ENCODE measurements at places on chromosomes 3 and 15.

DNA sequence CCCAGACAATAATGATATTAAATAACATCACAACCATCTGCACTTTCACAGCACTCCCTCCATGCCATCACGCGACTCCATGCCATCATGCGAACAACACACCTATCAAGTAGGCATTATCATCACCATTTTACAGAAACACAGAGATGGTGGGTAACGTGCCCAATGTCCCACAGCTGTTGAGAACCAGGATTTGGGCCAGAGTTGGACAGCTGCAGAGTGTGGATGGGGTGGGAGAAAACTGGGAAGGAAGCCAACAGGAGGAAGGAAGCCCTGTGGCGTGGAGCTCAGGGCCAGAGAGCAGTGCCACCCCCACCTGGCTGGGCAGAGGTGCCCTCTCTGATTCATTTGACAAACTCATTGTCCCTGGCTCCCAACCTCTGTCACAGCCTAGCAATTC lies 29.0 kb downstream of the RBPMS2 start:
- no peak for DNase-seq

DNA sequence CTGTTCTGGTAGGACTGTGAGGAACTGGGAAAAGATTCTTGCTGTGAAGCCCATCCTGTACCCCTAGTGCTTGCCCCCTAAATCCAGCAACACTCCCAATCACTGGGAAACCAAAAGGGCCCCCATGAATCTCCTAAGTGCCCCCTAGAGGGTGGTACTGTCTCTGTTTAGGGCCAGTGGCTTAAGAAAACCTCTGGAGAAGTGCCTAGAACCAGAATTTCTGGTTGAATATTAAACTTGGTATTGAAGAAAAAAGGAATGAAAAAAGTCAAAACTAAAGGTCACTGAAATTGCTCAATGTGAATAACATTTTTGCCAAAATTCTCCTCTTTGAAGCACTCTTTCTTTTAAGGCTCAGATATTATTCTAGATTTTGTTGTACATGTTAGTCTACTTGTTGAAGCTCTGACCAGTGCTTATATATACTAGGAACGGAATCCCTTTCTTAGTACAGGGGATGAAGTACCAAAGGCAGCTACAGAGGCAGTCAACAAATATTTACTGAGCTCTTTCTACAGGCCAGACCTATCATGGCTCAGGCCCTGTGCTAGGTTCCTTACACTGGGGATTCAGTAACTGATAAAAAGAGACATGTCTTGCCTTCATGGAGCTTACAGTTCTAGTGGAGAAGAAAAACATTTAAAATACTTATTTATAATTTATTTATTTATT lies 138.8 kb downstream of the MYLK start:
- DNase-seq, result no peak

GRCh38 chr15:59689626-59690236 lies 611 bp upstream of the BNIP2 start:
- DNase-seq, result peak; percentile 81

GRCh38 chr3:124209426-124209825 lies 217.5 kb upstream of the ROPN1 start:
- no peak for DNase-seq

- no peak for DNase-seq
These were observed 90.3 kb upstream of the SUCLG2 start for GRCh38 chr3:67744699-67745098.

DNA sequence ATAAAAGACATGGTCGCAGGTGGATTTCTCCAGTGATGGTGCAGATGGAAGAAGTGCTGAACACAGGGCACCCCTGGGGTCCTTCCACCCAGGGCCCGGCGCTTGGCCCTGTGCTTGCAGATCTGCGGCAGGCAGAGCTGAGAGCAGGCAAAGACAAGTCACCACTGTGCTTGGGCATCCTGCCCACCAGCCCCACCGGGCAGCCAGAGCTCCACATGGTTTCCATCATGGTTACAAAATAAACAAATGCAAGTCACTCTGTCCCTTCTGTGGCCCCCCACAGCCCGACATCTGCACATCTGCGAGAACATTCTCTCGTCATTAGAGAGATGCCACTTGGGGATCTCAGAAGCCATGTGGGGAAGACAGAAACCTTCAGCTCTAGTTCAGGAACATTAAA lies 37.6 kb upstream of the SFMBT1 start:
- no peak for DNase-seq

DNA sequence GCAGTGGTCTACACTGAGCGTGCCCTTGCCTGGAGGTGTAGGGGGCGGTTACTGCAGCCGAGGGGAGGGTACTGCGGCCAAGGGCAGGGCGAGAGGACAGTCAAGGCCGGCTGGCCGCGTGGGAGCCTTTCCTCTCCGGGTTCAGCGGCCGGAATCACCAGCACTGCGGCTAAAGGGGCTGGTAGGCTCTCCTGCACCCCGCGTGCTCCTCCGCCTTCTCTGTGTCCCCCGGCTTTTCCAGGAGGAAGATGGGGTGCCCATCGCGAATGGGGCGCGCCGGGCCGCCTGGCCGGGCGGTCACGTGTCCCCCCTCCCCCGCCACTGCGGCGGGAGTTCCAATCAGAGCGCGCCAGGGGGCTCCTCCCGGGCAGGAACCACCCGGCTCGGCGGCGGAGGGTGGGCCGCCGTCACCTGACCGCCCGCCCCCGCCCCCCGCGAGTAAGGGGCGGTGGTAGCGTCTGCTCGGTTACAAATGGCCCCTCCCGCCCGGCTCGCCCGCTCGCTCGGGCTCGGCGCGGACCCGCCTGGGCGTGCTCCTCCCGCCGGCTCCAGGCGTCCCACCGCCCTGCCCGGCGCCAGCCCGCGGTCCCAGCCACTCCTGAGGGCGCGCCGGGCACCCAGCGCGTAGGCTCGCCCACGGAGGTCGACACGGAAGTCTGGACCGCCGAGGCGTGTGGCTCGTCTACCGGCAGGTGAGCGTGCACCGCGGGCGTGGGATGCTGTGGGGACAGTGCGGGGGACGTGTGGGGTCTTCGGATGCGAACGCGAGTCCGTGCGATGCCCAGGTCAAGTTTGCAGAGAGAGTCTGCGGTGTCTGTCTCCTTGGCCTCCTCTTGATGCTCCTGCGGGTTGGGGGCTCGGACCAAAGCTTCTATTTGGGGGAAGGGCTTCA lies 242.6 kb upstream of the TOPAZ1 start:
- DNase-seq, result no peak

DNA sequence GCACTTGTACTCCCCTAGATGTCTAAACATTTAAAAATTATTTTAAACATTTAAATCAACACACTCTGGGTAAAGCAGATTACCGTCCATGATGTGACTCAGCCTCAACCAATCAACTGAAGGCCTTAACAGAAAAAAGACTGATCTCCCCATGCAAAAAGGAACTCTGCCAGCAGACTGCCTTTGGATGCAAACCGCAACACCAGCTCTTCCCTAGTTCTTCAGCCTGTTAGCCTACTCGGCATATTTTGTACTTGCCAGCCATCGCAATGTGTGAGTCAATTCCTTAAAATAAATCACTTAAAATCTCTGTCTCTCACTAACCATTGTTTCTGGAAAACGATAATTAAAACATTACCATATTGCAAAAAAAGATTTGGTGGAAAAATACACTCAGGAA lies 375.9 kb downstream of the RSL24D1 start:
- DNase-seq, result no peak

GRCh38 chr3:52053307-52054304 lies 2.8 kb downstream of the DUSP7 start:
- DNase-seq, result no peak

- no peak for DNase-seq
These were observed 165.6 kb downstream of the LRRK1 start for GRCh38 chr15:101084801-101085200.

- no peak for DNase-seq
These were observed 70.5 kb downstream of the ERC2 start for GRCh38 chr3:56397798-56398197.

DNA sequence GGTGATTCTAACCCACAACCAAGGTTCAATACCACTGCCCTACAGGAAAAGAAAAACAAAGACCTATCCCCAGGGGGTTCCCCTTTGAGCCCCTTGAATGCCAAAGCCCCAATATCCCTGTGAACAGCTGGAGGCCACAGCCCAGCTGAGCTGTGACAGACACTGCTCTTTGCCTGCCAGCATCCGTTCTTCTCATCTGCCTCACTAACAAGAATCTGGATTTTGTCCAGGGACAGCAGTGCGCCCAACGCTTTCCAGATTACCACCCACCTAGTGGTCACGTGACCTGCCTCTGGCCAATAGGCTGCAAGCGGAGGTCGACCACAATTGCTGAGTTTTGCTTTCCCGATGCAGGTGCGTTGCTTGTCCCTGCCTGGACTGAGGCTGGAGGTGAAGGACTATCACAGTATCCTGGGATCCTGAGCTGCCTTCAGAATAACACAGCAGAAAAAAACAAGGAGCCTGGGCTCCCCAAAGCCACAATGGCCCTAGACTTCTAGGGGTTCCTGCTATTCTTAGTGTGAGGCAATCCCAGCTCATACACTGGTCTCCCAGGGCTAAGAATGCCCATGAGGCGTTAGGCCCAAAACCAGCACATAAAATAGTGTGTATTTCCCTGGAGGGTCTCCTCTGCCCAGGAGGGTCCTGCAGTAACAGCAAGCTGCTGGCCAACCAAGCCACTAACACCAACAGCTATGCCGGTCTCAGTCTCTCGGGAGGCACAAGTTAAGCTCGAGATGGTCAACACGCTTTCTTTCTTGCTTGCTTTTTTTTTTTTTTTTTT lies 13.8 kb downstream of the BDH1 start:
- DNase-seq, result no peak

GRCh38 chr3:197369545-197369944 lies 71.1 kb upstream of the DLG1 start:
- no peak for DNase-seq

DNA sequence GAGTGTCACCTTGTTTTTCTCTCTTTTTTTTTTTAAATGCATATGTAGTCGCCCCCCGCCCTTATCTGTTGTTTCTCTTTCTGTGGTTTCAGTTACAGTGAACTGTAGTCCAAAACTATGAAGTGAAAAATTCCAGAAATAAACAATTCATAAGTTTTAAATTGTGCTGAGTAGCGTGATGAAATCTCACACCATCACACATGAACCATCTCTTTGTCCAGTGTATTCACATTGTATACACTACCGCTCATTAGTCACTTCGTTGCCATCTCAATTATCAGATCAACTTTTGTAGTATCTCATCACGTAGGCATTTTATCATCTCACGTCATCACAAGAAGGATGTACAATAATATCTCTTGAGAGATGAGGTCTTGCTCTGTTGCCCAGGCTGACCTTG lies 62.5 kb upstream of the MLF1 start:
- no peak for DNase-seq

DNA sequence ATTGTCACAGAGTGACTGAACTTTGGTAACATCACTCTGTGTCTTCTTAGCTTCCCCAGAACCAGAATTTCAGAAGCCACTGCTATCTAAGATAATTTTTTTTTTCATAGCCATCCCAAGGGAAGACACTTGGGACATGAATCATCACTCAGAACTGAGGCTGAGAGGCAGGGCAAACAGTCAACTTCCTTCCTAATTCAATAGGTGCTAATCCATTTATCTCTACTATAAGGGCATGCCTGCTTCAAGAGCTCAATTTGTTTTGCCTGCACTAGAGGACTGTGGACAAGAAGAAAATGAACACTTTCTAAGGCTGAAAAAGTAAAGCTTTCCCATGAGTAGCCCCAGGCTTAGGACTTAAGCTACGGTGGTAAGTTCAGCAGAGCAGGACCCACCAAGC lies 56.7 kb upstream of the MYRIP start:
- no peak for DNase-seq

DNA sequence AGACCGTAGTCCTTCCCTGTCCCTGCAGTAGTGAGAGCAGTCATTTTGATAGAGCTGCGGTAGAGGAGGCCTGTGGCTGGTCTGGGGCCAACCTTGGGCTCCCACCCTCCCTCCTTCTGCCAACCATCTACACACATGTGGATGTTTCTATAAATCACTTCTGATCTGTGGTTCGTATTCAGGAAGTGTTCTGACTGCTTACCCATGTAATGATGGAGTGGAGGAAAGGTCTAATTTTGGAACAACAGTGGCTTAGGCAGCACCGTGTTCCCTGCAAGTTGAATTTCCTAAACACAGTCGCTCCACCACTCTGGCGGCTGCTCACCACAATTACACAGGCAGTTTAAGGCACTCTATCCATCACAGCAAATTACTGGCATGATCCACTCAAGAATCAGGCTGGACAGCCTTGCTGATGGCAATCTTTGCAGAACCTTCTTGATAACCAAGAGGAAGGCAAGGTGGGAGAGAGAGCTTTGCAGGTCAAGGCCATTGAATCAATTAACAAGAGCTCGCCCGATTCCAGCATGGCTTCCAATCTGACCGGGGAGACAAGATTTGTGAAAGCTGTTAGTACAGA lies 104.7 kb upstream of the VEPH1 start:
- DNase-seq, result no peak

DNA sequence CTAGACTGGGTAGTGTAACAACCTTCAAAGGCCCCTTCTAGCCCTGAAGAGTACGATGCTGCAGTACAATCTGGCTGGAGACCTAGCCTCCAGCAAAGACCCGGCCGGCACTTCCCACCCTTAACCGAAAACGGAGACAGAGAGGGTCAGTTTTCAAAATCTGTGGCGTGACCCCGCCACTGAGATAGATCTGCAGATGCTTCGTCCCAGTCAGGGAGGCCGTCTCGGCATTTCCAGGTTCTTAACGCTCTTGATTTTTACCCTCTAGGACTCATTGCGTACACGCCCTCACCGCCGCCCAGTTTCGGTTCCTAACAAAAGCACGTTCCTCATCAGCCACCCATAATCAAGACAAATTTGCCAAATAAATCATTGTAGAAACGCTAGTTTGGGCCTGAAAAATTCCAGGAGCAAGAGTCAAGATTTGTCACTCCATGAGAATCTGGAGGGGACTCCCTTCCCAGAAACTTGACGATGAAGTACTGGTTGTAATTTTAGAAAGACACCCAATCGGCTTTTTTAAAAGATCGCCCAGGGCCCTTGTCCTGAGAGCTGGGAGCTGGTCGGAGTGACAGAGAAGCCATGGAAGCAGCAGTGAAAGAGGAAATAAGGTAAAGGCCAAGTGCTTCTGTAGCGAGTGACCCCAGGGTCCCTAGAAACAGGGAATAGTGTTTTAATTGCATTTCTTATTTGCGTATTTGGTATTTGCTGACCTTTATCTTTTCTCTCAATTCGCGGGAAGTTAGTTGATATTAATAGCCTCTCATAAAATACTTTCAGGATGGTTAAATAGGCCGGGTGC lies 868 bp upstream of the TMEM87A start:
- peak; percentile 59 for DNase-seq

DNA sequence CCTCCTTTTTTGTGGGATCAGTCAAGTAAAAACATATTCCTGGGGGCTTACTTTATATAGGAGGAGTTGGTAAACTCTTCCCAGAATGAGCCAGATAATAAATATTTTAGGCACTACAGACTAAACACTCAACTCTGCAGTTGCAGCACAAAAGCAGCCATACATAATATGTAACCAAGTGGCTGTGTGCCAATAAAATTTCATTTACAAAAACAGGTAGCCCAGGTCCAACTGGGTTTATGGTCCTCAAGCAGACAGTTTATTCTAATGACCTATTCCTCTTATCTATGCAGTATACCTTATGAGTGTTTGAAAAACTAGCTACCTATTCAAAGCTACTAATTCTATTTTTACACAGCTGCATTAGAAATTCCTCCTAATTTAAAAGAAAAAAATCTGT lies 61.8 kb downstream of the FAIM start:
- DNase-seq, result no peak

All from CD4-positive, alpha-beta T cell treated with Interleukin-1 beta for 1 hour (primary cell).